ENCODE measurements at places on chromosomes 3 and 15.
A peak's percentile ranks its signal among the peaks of the same experiment; 100 is the strongest.

DNA sequence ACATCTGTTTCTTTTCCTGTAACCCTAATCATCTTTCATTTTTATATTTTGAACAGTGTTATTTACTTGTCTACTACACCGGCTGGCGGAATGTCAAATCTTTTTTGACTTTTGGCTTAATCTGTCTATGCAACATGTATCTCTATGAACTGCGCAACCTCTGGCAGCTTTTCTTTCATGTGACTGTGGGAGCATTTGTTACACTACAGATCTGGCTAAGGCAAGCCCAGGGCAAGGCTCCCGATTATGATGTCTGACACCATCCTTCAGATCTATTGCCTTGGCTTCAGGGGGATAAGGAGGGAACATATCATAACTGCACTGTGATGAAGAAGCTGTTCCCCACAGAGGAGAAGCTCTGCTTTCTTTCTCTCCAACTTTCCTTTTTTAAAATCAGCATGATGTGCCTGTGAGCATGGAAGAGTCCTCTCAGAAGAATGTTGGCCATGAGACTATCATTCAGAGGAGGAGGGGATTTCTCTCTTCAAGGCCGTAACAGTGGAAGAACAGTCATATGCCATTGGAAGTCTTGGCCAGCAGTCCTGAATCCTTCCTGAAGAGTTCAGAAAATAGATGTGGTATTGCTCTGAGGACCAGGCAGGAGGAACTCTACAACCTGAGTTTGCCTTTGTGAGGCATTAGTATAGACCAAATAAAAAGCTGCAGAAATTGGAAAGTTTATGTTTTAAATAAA, 69.9 kb downstream of the SEC22A start:
- no peak for DNase-seq

DNA sequence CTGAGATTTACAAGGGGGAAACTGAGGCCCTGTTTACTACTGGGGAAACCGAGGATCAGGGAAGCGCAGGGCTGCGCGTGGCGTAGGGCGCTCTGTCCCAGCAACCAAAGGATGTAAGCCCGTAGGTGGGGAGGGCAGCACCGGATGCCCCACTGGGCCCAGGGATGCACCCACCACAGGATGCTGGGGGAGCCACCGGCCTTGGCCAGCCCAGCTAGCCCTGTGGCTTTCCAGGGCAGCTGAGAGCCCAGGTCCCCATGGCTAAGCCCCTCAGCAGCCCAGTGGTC, 33.4 kb downstream of the RPN1 start:
- no peak for DNase-seq

- peak; percentile 24 for DNase-seq
Observed at GRCh38 chr15:98292442-98293240, 332.1 kb downstream of the ARRDC4 start.

DNA sequence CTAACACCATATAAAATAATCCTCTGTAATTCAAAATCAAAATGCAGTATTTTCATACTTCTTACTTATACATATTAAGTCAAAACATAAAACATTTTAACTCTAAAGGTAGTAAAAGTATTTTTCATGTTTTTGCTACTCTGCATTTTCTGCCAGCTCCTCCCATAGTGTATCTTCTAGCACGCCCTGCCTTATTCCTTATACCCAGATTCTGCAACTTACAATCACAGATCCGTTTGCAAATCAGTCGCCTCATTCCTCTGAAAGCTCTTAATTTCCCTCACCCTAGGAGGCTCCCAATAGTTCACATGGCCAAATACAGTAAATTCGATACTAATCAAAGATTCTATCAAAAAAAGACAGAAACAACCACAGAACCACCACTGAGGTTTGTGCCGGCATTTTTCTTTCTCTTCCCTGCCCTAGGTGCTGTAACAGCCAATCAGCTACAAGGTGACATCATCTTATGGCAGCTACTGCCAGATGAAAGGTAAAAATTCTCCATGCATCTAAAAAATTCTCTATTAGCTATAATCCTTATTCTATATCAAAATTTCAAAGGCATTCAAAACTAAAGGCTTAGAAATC, 72.9 kb downstream of the CLASP2 start:
- peak; percentile 89 for DNase-seq

DNA sequence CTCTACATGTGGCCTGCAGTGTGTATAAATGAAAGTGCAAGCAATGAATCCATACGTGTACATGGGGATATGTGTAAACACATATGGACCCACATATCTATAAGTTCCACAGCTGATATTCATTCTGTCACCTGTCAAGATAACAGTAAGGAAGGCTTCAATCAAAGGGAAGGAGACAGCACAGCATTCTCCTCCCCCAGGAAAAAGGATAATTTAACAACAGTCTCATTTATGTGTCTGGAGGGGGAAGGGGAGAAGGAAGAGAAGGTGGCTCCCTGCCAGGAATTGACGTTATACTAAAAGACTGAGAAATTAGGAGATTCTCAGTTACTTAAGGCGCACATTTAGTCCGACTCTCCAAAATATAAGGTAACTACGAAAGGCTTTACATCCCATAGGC, 345.9 kb downstream of the FOXP1 start:
- DNase-seq, result no peak

GRCh38 chr3:14323401-14324223, 78.8 kb upstream of the SLC6A6 start:
- DNase-seq, result no peak

DNA sequence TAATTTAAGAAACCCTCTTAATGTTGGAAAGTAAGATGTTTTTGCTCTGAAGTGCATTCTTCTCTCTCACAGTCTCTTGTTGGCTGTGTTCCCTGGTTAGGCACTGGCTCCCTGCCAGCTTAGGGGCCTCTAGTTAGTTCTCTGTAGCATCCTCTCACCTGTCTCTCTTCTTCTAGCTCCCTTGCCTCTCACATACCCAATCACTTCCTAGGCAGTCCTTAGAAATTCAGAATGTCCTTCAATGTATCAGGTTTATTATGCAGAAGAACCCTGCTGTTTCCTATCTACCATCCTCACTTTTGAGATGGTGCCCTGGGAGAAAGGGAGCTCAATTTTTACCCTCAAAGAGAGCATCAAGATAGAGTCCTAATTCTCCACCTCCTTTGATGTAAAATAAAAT, 36.2 kb upstream of the CPNE4 start:
- DNase-seq, result no peak

GRCh38 chr15:89785774-89786140, 9.6 kb downstream of the MESP2 start:
- DNase-seq, result no peak

DNA sequence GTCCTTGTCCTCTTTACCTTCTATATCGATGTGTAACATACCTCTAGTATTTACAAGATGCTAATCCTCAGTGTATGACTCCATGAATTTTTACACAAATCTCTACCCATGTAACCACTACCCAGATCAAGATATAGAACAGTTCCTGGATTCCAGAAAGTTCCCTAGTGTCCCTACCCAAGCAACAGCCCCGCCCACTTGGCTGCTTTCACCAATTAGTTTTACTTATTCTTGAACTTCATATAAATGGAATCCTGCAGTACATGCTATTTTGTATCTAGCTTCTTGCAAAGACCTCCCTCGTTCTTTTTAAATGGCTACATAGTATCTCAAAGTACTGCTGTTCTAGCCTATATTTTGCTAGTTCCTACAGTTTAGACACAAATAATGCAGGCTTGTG, 33.0 kb downstream of the CD276 start:
- no peak for DNase-seq

DNA sequence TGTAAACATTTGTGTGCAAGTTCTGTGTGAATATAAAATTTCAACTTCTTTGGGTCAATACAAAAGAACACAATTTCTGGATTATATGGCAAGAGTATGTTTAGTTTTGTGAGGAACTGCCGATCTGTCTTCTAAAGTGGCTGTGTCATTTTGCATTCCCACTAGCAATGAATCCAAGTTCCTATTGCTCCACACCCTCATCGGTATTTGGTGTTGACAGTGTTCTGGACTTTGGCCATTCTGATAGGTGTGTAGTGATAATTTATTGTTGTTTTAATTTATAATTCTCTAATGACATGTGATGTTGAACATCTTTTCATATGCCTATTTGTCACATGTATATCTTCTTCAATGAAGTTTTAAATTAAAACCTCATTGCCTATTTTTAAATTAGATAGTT, 58.2 kb upstream of the TMC3 start:
- DNase-seq, result no peak

DNA sequence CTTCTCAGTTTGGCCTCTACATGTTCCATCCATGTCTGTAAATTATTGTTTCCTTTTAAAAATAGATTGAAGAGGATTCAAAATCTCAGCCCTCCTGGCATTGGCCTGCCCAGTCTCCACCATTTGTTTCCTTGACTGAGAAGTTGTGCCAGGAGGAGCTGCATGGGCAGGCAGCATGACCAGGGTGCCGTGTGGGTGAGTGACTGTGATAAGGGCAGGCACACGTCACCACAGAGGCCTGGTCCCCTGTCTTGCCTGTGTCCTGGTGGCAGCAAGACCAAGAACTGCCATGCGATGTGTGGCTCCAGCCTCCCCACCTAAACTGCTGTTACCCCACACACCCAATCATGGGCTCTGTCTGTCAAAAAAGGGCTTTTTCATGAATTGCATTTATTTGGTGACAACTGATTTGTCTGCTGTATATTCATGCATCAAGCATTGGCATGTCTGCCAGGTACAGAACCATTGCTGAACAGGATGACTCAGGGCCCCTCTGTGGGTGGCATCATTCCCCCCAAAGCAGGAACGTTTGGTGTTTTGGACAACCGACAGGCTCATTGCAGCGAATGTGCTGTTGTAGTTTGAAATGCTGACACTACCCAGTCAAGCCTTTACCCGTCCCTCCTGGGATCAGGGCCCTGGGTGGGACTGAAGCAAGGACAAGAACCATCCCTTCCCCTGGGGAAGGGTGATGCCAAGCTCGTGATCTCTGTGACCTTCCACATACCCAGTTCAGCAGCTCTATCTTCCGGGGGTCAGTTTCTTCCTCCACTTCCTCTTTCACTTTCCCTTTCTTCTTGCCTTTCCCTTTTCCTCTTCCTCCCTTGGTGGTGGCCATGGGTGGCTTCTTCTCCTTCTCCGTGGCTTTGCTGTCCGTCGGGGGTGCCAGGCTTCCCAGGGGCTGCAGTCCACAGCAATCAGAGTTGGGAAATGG, 51.6 kb downstream of the TRPM1 start:
- DNase-seq, result no peak

GRCh38 chr15:61916104-61916503, 144.1 kb downstream of the VPS13C start:
- DNase-seq, result no peak

DNA sequence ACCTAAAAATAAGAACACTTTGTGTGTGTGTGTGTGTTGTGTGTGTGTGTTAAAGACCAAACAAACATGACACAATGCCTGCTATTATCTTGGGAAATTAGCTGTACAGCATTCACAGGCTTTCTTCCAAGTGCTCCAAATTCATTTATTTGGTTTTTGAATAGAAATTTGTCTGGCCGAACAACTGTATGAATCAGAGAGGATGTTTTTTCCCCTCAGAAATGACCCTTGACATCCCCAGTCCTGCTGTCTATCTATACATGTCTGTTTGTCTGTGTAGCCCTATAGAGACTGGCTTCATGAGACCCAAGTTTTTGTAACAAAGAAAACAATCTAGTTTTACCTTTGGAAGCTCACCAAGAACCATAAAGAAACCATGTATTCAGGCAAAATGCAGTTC, 549.8 kb downstream of the NSUN3 start:
- DNase-seq, result peak; percentile 24

DNA sequence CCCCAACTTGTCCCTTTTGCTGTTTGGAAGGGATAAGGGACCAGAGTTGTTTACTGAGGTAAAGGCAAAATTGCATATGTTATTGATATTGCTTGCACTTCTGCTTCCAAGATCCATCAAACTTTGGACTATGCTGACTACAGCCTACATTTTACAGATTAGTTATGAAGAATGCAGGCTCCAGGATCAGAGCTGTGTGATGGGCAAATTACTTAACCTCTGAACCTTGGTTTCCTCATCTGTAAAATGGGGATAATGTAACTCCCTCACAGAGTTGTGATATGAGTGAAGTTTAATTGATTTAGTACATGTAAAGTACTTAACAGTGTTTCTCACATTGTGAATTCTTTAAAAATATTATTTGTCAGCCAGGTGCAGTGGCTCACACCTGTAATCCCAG, 15.9 kb downstream of the FAIM start:
- DNase-seq, result no peak

DNA sequence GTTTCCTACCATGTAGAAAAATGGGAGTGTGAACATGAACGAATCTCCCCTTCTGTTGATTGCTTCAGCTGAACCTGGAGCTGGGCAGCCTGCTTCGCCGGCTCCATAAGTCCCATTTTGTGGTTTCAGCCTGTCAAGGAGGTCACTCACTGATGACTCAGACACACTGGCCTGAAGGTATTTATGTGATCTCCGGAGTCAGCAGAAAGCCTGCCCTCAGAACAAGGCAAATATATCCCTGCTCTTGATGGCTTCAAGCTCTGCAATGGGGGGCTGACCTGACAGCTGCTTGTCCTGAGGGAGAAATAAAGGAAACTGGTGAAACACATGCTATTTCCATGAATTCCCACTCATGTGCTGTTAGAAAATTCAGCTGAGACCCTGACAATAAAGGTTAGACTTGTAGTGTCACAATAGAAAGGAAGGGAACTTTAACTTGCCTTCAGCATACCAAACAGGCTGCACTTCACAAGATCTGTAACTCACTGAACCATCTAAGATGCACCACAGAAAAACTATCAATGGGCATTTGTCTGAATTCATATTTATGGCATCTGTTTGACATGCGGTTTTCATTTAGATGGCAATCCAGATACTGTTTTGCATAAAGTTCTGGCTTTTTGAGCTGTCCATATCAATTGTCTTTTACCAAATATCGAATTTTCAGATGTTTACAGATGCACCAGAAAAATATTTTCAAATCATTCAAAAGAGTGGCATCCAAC, 282.0 kb upstream of the VEPH1 start:
- peak; percentile 10 for DNase-seq
